ENCODE measurements at places on chromosomes 7 and 10. TPM values are rescaled to one million over a fixed set of nuclear protein-coding genes. Genes with fewer than 3 reads are reported as not detected.

Gene GOLGA7B
- total RNA-seq, result not detected

Gene UFSP1
- 0.34 TPM for total RNA-seq

Gene SYNPO2L
- not detected for total RNA-seq

Gene TSPAN33
- total RNA-seq, result 0.68 TPM

Gene XRCC2
- total RNA-seq, result 4.6 TPM

Gene MALRD1
- total RNA-seq, result not detected

Gene VSTM4
- total RNA-seq, result 0.35 TPM

Gene ASZ1
- total RNA-seq, result not detected

GRCh38 chr10:132846631-132847415, 60.9 kb upstream of the NKX6-2 start:
- DNase-seq, result no peak

- DNase-seq, result no peak
Measured at GRCh38 chr7:42991913-42992591, 59.9 kb downstream of the MRPL32 start.

- no peak for DNase-seq
Measured at GRCh38 chr10:131094527-131095312, 216.8 kb downstream of the TCERG1L start.

- no peak for DNase-seq
Measured at GRCh38 chr10:13913897-13914296, 327.1 kb downstream of the PRPF18 start.

DNA sequence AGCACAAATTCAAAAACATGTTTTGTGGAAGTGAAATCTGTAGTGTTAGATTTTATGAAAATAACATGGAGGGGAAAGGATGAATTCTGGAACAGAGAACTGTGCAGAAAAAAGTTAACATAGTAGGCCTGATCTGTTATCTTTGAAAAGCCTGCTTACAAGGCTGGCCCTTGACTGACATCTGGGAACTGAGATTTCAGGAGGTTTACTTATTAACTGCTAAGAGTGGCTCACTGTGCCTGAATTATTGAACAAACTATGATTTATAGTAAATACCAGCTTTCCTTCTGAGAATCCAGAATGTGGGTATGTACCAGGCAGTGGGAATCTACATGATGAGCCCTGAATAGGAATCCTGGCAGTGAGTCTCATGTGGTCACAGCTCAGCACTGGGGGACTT, 30.5 kb downstream of the NSUN6 start:
- no peak for DNase-seq

DNA sequence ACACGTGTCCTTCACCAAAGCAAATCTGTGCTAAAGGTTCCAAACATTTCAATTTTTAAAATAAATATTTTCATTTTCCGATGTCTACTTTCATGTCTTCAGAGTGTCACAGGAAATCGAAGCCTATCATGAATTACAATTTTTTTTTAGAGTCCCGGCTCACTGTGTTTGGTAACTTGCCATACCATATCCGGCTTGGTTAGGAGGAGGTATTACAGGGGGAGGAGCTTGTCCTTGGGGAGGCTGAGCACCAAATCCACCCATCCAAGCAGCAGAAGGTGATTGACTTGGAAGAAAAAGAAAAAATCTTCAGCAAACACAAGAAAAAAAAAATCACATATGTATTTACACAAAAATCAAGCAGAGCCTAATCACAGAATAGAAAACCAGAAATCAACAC, 21.3 kb downstream of the TIAL1 start:
- DNase-seq, result no peak

GRCh38 chr7:41855798-41856197, 152.9 kb upstream of the INHBA start:
- no peak for DNase-seq

GRCh38 chr7:96126382-96126781, 195.5 kb downstream of the SLC25A13 start:
- no peak for DNase-seq

DNA sequence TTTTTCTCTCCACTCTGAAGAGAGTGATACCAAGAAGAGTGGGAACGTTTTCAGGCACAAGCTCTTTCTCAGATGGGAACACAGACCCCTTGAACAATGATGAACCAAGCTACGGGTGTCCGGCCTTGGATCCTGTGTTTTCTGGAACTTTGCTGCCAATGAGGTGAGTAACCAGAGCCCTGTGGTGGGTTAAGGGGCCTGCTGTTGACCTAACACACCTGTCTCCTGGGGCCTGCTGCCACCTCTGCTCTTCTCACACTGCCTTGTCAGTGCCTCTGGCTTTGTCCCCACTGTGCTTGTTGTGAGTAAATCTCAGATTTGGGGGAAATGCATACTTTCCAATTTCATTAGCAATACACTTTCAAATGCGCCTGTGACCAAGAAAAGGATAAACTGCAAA, 1.4 kb upstream of the PKD1L1 start:
- DNase-seq, result no peak

DNA sequence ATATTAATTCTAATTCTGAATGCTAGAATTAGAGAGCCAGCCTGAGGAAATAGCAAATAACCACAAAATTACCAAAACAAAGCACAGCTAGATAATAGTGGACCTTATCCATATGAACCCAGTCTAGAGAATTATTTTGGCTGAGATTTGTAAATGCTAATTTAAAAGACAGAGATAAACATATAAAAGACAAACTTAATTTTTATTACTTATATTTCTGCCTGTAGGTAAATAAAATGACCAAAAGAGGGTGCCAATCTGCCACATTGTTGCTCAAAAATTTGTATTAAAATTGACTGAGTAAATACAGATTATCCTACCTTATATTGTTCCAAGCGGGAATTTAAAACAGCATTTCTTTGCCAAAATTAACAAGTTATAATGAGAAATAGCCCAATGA, 20.2 kb downstream of the RTKN2 start:
- DNase-seq, result no peak

DNA sequence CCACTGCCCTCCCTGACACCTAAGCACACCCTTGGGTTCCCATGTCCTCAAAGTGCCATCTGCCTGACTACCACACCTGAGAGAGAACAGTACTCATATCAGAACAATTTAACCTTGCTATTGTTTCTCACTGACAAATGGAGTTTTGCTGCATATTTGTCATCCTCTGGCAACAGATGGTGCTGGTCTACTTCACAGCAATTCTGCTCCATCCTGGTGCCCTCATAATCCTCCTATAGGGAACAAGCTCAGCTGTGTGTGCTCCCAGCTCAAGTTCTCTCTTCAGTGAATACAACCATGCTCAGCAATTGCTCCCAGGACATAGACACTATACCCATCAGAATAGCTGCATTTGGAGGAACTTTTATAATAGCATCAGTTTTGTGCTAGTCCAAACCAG, 32.8 kb upstream of the ITGB1 start:
- no peak for DNase-seq

DNA sequence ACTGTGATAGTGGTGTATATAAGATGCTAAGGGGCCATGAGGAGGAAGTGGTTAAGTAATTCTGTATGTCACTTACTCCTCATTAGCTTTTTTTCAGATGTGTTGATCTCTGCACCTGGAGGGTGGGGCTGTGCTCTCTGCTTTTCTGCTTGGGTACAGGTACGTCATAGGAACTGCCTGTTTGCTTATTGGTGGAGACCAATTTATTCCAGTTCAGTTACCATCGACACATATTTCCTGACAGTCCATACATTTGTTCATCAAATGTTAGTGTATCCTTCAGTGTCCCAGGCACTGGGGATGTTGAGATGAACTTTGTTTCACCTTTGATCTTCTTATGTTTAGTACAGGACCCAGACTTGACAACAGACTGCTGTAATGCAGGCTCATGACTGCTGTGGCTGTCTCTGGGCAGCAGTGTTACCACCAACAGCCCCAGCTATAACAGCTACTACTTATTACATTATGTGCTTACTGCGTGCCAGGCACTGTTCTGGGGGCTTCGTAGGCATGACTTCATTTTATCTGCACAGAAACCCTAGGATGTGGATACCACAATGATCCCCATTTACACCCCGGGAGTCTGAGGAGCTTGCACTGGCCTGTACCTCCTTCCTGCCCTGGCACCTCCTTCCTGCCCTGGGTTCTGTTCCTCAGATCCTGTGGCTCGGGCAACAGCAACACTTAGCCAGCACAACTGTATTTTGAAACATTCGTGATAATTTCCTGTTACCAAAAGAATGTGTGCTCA, 87.4 kb downstream of the BUB3 start:
- no peak for DNase-seq

DNA sequence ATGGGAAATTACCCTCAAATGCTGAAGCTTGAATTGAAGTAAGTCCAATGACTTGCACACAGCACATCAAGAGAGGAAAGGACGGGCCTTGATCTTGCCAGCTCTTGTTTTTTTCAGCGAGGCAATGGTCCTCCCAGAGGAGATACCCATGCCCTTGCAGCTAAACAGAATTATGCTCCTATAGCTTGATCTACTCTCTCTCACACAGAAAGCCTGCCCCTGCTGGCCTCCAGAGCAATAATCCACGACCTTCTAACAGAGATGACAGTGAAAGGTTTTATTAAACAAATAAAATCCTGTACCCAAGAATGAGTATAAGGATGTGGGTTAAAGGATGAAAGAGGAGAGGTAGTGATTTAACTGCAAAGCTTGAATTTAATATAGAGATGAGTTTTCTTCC, 268.0 kb downstream of the ADRA2A start:
- no peak for DNase-seq

DNA sequence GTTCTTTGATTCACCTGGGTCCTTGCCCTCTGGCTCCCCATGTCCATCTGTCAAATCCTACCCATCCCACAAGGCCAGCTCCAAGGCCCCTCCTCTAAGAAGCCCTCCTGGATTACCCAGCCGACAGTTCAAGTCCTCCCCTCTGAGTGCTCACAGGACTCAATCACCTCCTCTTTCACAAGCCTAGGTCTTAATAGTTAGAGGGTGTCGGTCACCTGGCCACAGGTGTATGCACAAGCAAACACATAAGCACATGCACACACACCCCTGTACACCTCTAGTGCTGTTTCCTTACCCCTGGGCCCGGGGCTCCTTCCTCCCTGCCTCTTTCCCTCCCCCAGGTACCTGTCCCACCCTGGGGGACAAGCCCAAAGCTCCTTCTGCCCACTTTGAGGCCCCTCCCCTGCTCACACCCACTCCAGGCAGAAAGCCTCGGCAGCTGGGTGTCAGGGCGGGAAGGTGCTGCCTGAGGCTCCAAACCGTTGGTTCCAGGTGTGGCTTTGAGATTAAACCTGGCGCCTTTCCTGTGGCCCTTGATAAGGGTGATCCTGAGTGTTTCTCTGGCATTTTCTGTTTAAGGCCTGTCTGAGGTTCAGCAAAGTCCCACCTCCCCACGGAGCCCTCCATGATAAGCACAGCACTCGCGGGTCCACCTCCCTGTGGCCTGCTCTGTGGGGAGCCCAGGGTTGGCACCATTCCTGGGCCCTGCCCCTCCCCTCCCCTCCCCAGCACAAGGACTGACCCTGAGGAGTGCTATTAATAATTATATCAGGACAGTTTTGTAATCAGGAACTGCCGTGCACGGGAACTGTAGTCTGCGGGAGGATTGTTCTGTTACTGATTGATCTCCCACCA, 14.6 kb upstream of the AQP1 start:
- DNase-seq, result no peak

GRCh38 chr7:111140091-111140865, 49.4 kb downstream of the LRRN3 start:
- DNase-seq, result no peak

GRCh38 chr7:84271543-84271942, 77.0 kb upstream of the SEMA3A start:
- DNase-seq, result no peak

GRCh38 chr10:99605351-99605750, 14.9 kb downstream of the SLC25A28 start:
- DNase-seq, result no peak

DNA sequence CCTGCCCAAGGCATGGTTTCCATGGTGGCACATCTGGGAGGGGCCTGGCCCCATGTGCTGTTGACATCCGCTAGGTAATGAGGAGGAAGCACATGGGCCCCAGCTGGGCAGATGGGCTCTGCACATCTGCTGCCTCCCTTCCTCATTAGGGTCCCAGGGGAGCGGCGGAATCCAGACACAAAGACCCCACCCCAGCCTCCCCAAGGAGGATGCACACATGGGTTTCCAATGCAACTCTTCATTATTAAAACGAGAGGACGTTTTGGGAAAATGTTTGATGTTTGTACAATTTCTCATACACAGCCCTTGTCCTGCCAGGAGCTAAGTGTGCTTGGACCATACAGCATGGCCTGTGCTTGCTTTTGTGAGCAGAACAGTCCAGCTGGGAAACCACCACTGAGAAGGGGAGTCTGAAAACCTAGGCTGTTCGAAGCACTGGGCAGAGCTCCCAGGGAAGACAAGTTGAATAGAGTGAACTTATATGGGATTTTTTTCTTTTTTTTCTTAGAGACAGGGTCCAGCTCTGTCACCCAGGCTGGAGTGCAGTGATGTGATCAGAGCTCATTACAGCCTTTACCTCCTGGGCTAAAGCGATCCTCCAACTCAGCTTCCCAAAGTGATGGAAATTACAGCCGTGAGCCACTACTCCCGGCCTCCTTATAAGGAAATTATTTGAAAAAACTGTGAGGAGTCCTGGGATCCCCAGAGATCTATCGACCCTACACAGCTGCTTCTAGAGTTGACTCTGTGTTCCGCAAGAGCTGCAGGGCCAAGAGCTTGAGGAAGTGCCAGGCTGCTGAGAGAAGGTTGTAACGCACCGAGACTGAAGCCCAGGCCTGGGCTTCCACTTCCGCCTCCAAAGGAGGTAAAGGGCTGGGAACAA, 23.4 kb downstream of the FAM107B start:
- DNase-seq, result no peak

DNA sequence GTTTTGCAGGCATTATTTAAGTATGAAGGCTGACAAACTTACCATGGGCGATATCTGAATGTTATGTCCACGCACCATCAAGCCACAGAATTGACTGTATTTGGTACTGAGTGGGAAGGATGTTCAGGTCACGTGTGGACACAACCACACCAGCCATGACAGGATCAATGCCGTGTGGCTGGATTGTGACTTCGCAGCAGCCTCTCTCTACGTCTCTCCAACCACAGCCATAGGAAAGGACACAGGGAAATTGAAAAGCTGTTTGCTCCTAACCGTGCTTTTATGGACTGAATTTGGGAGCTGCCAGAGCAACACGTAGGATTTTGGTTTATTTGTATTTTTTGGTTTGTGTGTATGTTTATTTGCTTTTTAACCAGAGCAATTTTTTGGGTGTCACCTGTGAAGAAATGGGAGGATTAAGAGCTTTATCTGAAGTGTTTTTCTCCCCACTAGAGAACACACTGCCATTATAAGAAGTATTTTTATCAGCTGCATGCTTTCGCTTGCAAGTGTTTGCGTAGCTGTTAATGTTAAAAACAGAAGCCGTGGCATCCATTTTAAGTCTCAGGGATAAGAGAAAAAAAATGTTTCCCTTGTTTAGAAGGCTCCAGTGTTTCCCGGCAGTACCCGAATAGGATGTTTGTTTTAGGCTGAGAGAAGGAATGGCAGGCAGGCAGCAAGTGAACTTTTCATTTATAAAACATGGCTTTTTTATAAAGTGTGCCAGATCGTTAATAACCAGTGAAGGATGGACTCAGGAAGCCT, 401.1 kb upstream of the NFE2L3 start:
- DNase-seq, result no peak

GRCh38 chr7:132114411-132114810, 461.9 kb downstream of the PLXNA4 start:
- DNase-seq, result no peak

All from glomerular endothelial cell (primary cell).